ENCODE measurements at places on chromosomes 2 and 18. TPM values are rescaled to one million over a fixed set of nuclear protein-coding genes. Genes with fewer than 3 reads are reported as not detected.

UGT1A3 gene
- total RNA-seq = 0.98 TPM

KCNG2 gene
- not detected for total RNA-seq

ANKRD53 gene
- not detected for total RNA-seq

- H3K4me3 ChIP-seq = no peak overlapping the region
- peaks cover 35% of the 10 kb centered on the region for H3K4me1 ChIP-seq
- no peaks in the 10 kb centered on the region for H3K36me3 ChIP-seq
- no peak for DNase-seq
- H3K27ac ChIP-seq = no peak overlapping the region
- peaks cover 11% of the 10 kb centered on the region for H3K27me3 ChIP-seq
Observed at GRCh38 chr2:84885111-84885510, 4.2 kb upstream of the TRABD2A start.

DNA sequence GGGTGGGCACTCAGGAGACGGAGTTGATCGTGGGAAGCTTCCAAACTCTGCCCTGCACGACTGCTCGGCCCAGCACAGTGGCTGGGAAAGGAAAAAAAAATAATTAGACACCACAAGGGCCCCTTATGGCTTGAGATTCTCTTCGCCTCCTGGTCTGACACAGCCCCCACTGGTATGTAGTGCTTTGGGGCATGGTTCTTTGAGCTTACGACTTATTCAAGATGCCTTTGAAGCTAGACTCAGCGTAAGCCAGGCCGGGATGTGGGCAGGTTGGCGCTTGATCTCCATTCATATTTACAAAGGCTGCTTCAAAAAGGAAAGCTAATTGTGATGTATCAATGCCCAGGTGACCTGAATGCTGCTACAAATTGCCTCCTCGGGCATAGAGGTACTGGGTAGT is 50.5 kb downstream of the CXCR4 start:
- no peak for DNase-seq
- no peak overlapping the region for H3K27ac ChIP-seq
- no peaks in the 10 kb centered on the region for H3K27me3 ChIP-seq
- no peak overlapping the region for H3K4me3 ChIP-seq

GRCh38 chr2:44759823-44760222 is 181.7 kb upstream of the SIX3 start:
- no peak overlapping the region for H3K4me3 ChIP-seq
- H3K27ac ChIP-seq = no peak overlapping the region
- no peaks in the 10 kb centered on the region for H3K27me3 ChIP-seq

GRCh38 chr2:206176121-206176520 is 16.4 kb downstream of the EEF1B2 start:
- no peaks in the 10 kb centered on the region for H3K27me3 ChIP-seq
- no peak overlapping the region for H3K4me3 ChIP-seq
- no peaks in the 10 kb centered on the region for H3K36me3 ChIP-seq
- DNase-seq = no peak

DNA sequence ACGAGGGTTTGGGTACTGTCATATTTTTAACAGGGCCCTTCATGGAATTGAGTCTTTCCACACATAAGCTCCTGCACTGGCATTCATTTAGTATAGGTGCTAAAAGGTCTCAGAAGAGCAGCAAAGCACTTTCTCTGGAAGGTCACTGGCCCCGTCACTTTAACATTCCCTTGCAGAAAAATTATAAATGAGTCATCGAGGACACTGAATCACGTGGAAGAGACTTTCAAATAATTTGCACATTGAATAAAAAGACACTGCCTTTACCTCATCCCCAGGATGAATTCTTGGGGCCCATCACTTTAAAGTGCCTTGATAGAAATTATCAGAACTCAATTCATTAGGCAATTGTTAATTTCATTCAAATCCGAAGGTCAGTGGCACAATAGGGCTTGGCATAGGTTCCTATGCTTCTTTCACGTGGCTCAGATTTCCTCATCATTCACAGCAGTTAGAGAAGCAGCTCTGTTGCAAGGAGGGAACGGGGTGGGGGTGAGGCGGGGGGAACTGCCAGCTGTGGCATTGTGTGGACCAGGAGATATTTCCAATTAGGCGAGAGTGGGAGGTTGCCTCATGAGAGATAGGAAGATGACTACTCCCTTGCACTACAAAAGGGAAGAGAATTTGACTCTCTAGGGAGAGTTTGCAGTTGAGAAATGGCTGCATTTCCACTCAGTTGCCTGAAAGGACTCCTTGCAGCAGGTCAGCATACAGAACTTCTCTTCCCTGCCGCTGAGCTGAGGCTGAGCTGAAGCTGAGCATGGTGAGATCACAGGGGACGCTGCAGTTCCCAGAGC is 86.3 kb upstream of the NPAS2 start:
- no peaks in the 10 kb centered on the region for H3K27me3 ChIP-seq
- peak; percentile 88 for DNase-seq
- no peak overlapping the region for H3K4me3 ChIP-seq
- H3K36me3 ChIP-seq = no peaks in the 10 kb centered on the region
- no peak overlapping the region for H3K27ac ChIP-seq

GRCh38 chr2:7077660-7078267 is 160.6 kb downstream of the RNF144A start:
- no peak overlapping the region for H3K4me3 ChIP-seq
- no peaks in the 10 kb centered on the region for H3K27me3 ChIP-seq
- H3K4me1 ChIP-seq = no peaks in the 10 kb centered on the region
- H3K36me3 ChIP-seq = no peaks in the 10 kb centered on the region

DNA sequence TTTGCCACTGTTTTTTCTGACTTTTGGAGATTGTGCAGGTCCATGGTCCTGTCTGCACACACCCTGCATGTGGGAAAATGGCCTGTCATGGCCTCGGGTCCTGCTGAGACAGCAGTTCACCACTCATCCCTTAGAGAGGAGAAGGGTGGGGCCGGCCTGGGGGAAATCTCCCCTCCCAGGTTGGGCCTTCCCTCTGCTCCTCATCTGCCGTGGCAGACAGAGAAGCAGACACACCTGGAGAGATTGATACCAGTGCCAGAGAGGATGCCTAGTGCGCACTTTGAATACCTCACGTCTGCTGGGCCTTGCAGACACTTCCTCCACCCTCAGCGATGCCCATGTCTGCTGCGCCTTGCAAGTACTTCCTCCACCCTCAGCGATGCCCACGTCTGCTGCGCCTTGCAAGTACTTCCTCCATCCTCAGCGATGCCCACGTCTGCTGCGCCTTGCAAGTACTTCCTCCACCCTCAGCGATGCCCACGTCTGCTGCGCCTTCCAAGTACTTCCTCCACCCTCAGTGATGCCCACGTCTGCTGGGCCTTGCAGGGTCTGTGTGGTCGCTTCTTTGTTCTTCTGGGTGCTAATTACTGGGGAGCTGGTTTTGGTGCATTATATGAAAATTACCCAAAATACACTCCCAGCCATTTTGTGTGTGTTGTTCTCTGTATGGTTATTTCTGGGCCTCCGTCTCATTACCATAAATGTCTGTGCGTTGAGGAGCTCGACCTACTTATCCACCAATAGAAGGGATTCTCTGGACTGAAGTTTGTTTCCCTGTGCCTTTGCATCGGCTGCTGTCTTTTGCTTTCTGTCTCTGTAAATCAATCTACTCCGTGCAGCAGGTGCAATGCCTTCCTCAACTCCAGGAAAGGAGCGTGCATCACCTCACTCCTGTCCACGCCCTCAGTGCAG is 186.9 kb upstream of the PXDN start:
- H3K27ac ChIP-seq = no peak overlapping the region
- DNase-seq = no peak
- no peaks in the 10 kb centered on the region for H3K27me3 ChIP-seq
- H3K4me1 ChIP-seq = no peaks in the 10 kb centered on the region

DNA sequence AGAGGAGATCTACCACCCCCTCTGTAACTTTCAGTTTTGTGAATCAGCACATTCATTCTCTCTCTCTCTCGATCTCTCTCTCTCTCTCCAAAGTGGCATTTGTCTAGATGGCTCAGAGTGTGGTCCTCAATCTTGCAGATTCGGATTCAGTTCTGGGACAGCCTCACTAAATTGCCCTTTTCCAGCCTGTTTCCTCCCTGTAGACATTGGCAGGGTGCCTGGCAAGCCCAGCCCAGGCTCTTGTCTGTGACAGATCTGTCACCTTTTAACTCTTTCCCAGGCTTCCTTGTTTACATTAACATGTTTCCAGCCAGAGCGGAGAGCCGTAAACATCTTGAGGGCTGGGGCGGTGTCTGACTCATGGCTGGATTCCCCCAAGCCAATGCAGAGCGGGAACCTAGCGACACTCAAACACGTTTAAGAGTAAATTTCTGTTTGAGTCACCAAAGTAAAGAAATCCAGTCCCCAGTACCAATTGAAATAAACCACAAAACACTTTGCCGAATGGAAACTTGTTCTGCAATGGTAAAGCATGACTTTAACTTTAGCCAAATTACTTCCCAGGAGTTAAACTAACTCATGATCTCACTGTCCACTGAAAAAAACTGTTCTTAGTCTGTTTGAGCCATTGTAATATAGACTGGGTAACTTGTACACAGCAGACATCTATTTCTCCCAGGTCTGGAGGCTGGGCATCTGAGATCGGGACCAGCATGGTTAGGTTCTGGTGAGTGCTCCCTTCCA is 6.6 kb upstream of the CYP27C1 start:
- no peak for DNase-seq
- H3K27ac ChIP-seq = peak overlapping the region; percentile 25
- H3K36me3 ChIP-seq = no peaks in the 10 kb centered on the region
- H3K4me1 ChIP-seq = peaks cover 17% of the 10 kb centered on the region

- peak; percentile 84 for DNase-seq
- H3K36me3 ChIP-seq = no peaks in the 10 kb centered on the region
- H3K27me3 ChIP-seq = no peaks in the 10 kb centered on the region
- H3K27ac ChIP-seq = peak overlapping the region; percentile 98
Observed at GRCh38 chr18:44679914-44680272, 795 bp upstream of the SETBP1 start.
